ENCODE measurements at places on chromosomes 11 and 22. TPM values are rescaled to one million over a fixed set of nuclear protein-coding genes. Genes with fewer than 3 reads are reported as not detected.

The PANX3 gene
- not detected for total RNA-seq

DNA sequence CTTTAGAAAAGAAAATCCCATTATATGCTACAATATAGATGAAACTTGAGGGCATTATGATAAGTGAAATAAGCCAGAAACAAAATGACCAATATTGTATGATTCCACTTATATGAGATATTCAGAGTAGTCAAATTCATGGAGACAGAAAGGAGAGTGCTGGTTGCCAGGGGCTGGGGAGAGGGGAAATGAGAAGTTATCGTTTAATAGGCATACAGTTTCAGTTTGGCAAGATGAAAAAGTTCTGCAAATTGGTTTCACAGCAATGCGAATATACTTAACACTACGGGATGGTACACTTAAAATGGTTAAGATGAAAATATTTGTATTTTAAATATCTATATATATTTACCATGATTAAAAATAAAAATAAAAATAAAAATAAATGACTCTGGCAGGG is 31.1 kb upstream of the RDX start:
- H3K27me3 ChIP-seq = peaks cover 3% of the 10 kb centered on the region
- peaks cover 13% of the 10 kb centered on the region for H3K4me1 ChIP-seq
- H3K27ac ChIP-seq = peak overlapping the region; percentile 24
- H3K4me3 ChIP-seq = peak overlapping the region; percentile 93

The OR8D4 gene
- total RNA-seq = not detected

DNA sequence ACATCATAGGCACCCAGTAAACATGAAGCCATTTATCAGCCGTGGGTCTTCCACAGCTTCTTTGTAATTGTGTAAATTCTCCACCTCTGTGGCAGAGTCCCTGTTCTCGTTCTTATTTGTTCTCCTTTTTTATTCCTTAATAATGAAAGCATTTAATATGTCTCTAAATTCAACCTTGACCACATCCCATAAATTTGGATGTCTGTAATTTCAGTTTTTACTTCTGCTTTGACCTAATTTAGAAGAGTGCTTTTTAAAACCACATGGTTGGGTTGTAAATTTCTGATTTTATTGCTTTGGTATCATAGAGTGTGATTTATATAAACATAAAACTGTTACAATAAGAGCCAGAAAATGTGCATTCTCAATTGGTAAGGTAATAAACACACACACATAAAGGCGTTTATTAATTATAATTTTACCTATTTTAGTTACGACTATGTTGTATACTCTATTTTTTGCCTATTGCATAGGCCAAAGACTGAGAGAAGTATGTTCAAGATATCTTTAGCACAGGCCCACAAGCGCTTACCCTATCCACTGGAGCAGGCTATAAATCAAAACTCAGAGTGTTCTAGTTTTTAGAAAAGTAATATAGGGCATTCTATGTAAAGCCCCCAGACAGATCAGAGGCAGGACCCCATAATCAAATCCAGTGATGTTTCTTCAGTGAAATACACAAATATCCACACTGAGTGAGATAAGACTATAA is 58.0 kb upstream of the CCND1 start:
- DNase-seq = no peak
- no peaks in the 10 kb centered on the region for H3K36me3 ChIP-seq
- H3K4me3 ChIP-seq = no peak overlapping the region
- no peak overlapping the region for H3K27ac ChIP-seq
- H3K27me3 ChIP-seq = peaks cover 28% of the 10 kb centered on the region
- H3K4me1 ChIP-seq = no peaks in the 10 kb centered on the region

The DLG2 gene
- 2.6 TPM for total RNA-seq

DNA sequence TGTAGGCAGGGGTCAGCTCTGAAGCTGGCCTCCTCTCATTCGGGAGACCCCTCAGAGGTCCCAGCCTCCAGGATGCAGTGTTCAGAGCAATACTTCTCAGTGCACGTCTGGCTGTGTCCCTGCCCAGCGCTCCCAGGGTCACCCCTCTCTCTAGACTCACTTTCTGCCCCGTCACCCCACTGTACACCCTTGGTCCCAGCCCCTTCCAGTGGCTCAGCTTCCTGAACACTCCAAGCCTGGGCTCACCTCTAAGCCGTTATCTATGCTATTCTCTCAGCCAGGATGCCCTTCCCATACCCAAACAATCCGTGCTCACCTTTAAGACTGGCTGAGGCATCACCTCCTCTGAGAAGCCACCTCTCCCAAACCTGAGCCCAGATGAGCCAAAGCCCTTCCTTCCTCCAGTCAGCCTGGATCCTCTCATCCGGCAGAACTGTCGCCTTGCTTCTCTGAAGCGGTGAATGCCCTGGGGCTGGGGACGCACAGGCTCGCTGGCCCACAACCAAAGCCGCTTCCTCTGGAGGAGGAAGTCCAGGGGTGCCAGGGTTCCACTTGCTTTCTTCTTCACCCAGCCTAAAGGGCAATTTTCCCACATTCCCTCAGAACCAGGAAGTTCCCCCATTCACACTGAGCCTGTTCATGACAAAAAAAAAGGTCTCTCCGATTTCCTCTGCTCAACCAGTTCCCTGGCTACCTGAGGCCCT is 13.7 kb upstream of the CDKN1C start:
- no peaks in the 10 kb centered on the region for H3K27me3 ChIP-seq
- peak overlapping the region; percentile 89 for H3K4me3 ChIP-seq
- H3K4me1 ChIP-seq = peaks cover 21% of the 10 kb centered on the region
- peak overlapping the region; percentile 99 for H3K27ac ChIP-seq
- DNase-seq = no peak

GRCh38 chr11:62961017-62961570 is 23.7 kb downstream of the SLC22A6 start:
- H3K4me1 ChIP-seq = no peaks in the 10 kb centered on the region
- H3K4me3 ChIP-seq = no peak overlapping the region
- peaks cover 5% of the 10 kb centered on the region for H3K27me3 ChIP-seq
- no peak overlapping the region for H3K27ac ChIP-seq
- no peaks in the 10 kb centered on the region for H3K36me3 ChIP-seq
- no peak for DNase-seq

GRCh38 chr11:58621586-58622262 is 741 bp upstream of the CNTF start:
- H3K4me1 ChIP-seq = peaks cover 8% of the 10 kb centered on the region
- H3K27ac ChIP-seq = no peak overlapping the region
- H3K4me3 ChIP-seq = no peak overlapping the region
- no peak for DNase-seq
- H3K27me3 ChIP-seq = no peaks in the 10 kb centered on the region

DNA sequence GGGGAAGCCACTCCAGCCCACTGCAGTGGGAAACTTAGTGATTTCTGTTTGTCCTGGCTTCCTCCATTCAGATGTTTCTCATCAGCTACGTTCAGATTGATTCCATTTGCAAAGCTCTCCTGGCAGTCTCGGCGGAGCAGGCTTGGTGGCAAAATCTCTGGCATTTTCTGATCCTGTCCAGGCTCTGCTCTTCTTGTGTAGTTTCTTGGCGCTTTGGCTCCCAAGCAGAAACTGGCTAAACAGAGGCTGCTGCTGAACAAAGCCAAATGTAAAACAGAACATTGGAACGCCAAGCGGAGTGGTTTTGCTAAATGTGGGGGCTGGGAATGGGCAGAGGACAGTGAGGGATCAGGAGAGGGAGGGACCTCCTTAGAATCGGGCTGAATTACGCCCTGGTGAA is 36.7 kb downstream of the ADAMTS8 start:
- no peaks in the 10 kb centered on the region for H3K36me3 ChIP-seq
- no peak overlapping the region for H3K27ac ChIP-seq
- DNase-seq = no peak
- peaks cover 5% of the 10 kb centered on the region for H3K27me3 ChIP-seq
- H3K4me3 ChIP-seq = no peak overlapping the region

The PRR33 gene
- total RNA-seq = not detected

DNA sequence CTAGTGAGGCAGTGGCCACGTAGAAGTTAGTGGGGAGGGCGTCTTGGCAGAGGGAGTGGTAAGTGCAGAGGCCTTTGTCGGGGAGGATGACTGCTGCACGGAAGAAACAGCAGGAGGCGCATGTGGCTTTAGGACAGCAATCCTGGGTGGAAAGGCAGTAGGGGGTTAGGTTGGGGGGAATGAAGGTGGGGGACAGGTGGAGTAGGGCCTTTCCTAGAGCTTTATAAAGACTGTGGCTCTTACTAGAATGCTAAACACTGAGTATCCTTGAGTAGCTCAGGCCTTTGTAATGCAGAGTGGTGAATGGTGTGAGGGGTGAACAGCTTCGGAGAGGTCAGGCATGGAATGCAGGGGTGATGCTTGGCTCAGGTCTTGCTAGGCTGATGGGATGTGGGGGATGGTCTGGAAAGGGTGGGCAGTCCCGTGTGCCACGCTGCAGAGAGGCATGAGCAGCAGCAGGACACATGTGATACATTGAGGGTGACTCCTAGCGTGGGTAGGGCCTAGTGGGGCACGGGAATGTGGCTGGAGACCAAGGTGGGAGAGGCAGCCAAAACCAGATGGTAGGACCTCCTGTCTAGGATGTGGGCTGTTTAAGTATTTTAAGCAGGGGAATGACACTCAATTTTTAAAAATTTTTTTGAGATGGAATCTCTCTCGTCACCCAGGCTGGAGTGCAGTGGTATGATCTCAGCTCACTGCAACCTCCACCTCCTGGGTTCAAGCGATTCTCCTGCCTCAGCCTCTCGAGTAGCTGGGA is 19.2 kb downstream of the AP2A2 start:
- peak overlapping the region; percentile 31 for H3K27ac ChIP-seq
- no peak overlapping the region for H3K4me3 ChIP-seq
- peaks cover 41% of the 10 kb centered on the region for H3K36me3 ChIP-seq
- no peak for DNase-seq
- H3K27me3 ChIP-seq = no peaks in the 10 kb centered on the region

The APOL4 gene
- 5.7 TPM for total RNA-seq

Measured in activated naive CD8-positive, alpha-beta T cell treated with anti-CD3 and anti-CD28 coated beads, Interleukin-2, amount 10 ng/mL, durations not matched to agents 7 days and 5 days (primary cell).